ENCODE measurements at places on chromosomes 6 and 20.

DNA sequence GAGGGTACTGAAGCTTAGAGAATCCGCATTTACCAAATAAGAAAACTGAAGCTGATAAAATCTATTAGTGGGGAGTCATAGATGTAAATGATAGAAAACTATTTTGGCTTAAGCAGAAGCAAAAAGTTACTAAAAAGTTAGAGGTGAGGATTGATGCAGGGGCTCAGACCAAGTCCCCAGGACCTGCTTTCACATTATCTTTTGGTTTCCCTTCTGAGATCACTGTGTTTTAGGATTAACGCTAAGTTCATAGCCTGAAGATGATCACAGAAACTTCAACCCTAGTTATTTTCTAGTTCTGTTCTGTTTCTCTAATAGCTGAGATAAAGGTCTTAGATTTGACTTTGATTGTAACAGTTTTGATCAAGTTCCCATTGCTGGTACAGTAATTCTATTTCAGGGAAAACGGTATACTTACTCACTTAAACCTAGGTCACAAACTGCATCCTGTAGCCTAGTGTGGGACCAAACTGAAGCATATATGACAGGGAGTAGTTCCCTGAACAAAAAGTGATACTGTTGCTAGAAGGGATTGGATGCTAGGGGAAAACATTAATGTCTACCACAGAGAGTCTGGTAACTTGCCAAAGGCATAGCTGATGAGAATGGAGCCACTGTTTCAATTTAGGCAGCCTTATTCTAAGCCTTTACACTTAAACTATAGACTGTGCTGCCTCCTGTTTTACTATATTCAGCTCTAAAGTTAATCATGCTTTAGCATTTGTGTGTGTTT is 13.1 kb downstream of the CYB5R4 start:
- DNase-seq, result no peak

DNA sequence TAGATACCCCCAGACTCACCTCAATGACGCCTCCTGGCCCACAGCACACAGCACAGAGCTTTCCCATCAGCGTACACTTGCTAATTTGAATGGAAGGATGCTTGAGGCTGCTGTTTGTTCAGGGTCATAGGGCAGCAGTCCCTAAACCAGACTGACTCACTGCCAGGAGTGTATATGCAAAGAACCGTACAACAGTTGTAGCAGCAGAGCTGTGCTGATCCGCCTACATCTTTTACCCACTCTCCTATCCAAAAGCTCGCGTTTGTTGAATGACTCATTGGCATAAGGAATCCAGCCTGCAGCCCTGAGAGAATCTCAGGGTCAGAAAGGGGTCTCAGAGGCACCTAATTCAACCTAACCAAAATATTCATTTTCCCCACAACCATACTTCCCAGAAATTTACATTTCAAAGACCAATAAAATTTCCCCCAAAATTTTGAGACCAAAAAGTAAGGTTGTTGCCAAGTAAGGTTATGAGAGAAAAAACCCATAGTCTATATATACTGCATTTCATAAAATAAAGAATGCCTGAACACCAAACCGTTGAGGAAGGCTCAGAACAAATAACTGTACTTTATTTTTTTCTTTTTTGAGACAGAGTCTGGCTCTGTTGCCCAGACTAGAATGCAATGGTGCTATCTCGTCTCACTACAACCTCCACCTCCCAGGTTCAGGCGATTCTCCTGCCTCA is 35.3 kb upstream of the CCND3 start:
- DNase-seq, result peak; percentile 27

- DNase-seq, result no peak
Observed at GRCh38 chr20:41903586-41903985, 285.4 kb upstream of the CHD6 start.

DNA sequence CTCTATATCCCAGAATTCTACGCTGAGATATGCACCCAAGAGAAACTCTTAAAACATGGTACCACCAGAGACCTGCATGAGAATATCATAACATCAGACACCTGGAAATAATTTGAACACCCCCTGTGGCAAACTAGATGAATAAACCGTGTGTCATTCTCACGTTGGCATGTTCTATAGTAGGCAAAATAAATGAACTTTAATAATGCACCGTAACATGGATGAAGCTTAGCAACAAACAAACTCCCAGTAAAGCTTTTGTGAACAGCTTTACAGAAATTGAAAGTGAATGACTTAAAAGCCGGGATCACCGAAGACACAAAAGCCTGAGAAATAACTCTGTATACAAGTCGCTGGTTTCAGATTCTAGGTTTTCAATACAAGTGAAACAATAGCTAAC is 1166.8 kb upstream of the CITED2 start:
- DNase-seq, result no peak

DNA sequence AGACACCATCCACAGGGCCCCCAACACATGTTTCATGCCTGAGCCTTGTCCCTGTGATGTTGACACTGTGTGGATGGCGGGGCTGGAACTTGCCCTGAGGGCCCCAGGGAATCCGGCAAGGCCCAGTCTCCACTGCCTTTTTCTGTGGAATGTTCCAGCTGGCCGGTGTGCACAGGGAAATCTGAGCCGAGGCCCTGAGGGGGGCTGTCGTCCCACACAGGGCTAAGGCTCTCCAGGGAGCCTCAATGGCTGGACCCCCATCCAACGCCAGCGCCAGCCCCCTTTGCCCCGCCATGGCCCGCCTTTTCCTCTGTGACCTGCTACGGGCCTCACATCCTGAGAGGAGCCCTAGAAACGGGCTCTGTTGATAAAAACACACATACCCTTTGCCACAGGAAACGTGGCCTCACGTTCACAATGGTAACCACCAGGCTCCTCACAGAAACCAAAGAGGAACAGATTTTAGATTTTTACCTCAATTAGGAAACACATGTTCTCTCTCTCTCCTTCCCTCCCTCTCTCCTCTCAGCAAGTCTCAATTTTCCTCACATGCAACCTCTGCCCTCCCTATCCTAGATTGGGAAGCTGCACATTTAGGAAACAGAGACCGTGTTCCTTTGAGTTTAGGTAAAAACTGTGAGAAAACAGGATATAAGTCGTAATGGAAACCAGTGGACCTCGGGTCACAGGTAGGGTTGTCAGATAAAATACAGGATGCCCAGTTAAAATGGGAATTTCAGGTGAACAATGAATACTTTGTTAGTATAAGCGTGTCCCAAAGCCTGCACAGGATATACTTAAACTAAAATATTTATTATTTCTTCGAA is 13.7 kb upstream of the ZNF831 start:
- DNase-seq, result peak; percentile 86

DNA sequence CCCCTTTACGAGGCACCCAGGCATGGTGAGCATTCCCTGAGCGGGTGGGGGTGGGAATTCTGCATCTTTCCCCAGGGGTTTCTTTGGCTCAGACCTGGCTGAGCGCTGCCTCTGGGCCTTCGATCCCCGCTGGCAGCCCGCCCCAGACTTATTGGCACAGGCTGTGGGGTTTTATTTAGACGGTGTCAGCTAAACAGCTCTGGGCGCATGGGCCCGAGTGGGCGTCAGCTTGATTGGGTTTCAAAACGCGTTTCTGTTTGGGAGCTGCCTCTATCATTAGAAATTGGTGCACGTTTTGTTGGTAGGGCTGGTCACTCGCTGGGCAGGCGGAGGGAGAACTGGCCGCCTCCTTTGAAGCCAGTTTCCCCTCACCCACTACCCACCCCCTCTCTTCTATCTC is 21.0 kb downstream of the PMEPA1 start:
- no peak for DNase-seq

DNA sequence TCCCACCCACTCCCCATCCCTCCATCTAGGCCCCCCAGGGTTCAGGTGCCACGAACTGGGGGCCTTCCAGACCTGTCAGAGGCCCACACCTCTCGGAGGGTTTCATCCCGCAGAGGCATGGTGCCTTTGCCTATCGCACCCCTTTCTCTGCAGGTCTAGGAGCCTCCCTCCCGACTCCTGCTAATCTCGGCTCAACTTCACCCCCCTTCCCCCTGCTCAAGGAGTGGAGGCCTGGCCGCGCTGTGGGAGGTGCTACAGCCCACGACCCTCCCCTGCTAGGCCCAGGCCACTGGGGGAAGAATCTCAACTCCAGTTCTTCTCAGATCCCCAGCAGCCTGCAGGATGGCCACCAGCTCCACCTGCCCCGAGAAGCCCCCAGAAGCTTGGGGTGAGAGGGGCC is at the start of gene TULP1:
Gene TULP1 (minus strand): TSS at position 157 of the 400 bp plus-strand sequence. CDS start 38 bp downstream, at position 119.
- no peak for DNase-seq

GRCh38 chr20:59158673-59159072 is 4.9 kb upstream of the ZNF831 start:
- no peak for DNase-seq

- DNase-seq, result peak; percentile 47
Observed at GRCh38 chr6:11727998-11728961, 50.3 kb downstream of the ADTRP start.

- DNase-seq, result no peak
Observed at GRCh38 chr20:2709205-2709981, 16.8 kb downstream of the EBF4 start.

DNA sequence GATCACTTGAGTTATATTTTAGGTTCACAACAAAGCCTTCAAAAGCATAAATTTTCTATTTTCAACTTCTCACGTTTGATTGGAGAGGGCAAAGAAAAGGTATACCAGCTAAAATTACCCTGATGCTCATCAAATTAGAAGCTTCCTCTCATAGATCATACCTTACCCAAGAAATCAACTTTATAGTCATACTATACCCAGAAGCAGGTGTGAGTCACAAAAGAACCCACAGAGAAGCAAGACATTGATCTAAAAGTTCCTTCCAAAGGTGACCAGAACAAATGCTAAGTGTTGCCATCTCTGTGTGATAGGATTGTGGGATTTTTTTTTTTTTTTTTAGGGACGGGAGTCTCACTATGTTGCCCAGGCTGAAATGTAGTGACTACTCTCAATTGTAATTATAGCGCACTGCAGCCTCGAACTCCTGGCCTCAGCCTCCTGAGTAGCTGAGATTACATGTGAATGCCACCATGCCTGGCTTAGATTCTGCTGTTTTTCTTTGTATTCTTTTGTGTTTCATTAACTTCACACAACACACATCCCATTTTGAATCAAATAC is 3.3 kb downstream of the EIF2S2 start:
- DNase-seq, result peak; percentile 58

DNA sequence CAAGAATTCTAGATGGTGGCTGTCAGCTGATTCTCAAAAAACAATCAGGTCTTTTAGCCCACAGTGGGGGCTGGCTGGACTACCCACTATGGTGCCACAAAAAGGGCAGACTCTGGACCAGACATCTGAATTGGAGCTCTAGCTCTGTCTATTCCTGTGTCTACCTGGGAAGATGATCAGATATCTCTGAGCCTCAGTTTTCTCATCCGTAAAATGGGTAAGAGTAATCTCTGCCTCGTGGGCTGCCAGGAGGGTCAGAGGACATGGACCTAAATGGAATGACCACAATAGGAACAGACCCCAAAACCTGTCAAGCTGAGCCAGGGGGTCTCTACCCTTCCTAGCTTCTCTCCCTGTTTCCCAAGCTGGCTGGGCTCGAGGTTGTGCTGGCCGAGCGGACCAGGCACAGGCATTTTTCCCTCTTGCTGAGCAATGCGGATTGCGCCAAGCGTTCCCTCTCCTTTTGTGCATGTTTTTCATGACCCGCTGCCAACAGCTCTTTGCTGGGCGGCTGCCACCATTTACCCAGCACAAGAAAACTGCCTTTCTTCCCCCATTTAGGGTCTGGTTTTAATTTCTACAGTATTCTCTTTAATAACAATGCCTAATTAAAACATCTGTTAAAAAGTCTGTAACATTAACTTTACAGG is 74.7 kb upstream of the MAFB start:
- no peak for DNase-seq

GRCh38 chr6:160218810-160219209 is 39.8 kb downstream of the SLC22A2 start:
- DNase-seq, result no peak

DNA sequence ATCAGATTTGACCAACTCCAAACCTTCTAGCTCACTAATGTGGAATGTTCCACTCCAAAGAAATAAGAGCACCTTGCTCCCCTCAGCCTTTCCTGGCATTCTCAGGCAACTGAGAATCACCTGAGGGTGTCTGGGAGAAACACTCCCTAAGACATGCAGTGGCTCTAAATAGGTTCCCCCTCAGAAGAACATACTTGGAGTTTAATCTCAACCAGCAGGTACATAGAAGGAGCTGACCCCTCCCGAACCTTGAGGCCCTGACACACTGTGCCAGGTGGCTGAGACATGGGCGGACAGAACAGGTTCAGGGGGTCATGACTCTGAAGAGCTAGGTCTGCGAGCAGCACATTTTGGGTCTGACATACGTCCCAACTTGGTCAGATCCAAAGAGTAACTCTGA is 107.6 kb upstream of the MAP3K4 start:
- DNase-seq, result no peak

DNA sequence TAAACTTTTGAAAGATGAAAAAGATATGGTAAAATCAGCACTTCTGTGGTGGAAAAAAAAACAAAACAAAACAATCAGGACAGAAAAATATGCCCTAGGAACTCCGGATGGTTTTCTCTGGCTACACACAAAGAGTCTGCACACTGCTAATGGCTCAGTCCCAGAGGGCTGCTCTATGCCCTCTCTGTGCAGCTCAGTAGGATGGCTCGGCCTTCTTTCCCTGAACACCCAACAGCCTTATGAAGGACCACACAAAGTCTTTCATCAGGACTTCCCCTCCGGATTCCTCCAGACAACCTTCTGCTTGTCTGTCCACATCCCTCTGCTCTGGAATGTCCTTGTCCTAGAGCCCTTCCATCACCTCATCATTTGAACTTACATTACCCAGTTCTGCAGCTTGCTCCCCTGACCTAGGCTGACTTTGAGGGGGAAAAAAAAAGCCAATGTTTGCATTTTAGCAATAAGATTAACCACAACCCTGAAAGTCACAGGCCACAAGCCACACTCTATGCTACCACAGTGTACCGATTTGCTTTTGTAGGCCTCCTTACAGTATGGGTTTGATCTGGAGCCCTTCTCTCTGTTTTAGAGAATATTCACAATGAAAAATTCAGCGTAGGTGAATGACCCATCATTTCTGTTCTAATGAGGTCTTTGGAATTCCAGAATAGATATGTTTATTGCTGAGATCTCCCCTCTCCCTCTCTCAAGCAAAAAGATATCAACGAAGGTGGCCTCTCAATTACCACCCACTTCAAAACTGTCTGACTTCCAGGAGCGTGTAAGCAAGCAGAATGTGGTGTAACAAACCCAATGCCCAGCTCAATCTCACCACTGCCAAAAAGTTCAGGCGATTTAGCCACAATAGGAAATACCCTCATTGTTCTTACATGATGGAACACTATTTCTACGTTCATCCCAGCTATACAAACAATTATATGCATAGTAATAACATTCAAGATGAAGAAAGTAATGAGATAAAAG is 164.0 kb downstream of the GMDS start:
- DNase-seq, result peak; percentile 52

DNA sequence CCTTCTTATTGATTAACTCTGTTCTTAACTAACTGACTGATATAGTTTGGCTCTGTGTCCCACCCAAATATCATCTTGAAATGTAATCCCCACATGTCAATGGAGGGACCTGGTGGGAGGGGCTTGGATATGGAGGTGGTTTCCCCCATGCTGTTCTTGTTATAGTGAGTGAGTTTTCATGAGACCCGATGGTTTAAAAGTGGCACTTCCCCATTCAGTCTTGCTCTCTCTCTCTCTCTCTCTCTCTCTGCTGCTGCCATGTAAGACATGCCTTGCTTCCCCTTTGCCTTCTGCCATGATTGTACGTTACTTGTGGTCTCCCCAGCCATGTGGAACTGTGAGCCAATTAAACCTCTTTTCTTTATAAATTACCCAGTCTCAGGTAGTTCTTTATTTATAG is 81.8 kb upstream of the SPACA1 start:
- no peak for DNase-seq

GRCh38 chr6:16305246-16305725 is 66.9 kb downstream of the GMPR start:
- DNase-seq, result no peak

GRCh38 chr20:9388160-9388812 is 126.1 kb upstream of the LAMP5 start:
- DNase-seq, result no peak

Measured in activated CD4-positive, alpha-beta T cell treated with anti-CD3 and anti-CD28 coated beads, Interleukin-2, amount 50 U/mL, for 16 hours (primary cell).